Vagina (tissue), 2 donors: ENCODE measurements at places on chromosomes 12 and 14.

DNA sequence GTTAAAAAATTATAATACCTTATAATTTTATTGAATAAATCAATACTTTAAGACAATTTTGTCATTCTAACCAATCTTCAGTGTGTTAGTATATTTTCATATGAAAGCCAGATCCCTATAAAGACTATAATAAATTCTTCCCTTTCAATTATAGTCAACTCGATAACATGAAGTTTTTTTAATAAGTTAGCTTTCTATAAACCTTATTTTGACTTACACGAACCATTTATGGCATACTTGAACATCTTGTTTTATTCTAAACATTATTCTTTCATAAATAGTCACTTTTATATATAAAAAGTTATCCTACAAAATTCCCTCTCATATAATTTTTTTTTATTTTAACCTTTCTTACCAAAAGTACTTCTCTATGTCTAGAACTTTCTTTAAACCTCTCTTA, 1002.3 kb downstream of the TMEM121 start:
- H3K4me3 ChIP-seq, result no peak overlapping the region
- no peaks in the 10 kb centered on the region for H3K27me3 ChIP-seq
- no peak for DNase-seq

- H3K4me3 ChIP-seq, result no peak overlapping the region
- H3K27me3 ChIP-seq, result no peaks in the 10 kb centered on the region
- H3K4me1 ChIP-seq, result peaks cover 5% of the 10 kb centered on the region
- no peak overlapping the region for H3K27ac ChIP-seq
Observed at GRCh38 chr12:3061059-3061458, 16.1 kb upstream of the TSPAN9 start.

- H3K27ac ChIP-seq, result no peak overlapping the region
- H3K4me3 ChIP-seq, result no peak overlapping the region
- H3K27me3 ChIP-seq, result no peaks in the 10 kb centered on the region
- no peaks in the 10 kb centered on the region for H3K36me3 ChIP-seq
Observed at GRCh38 chr12:93459097-93459496, 8.2 kb upstream of the MRPL42 start.

DNA sequence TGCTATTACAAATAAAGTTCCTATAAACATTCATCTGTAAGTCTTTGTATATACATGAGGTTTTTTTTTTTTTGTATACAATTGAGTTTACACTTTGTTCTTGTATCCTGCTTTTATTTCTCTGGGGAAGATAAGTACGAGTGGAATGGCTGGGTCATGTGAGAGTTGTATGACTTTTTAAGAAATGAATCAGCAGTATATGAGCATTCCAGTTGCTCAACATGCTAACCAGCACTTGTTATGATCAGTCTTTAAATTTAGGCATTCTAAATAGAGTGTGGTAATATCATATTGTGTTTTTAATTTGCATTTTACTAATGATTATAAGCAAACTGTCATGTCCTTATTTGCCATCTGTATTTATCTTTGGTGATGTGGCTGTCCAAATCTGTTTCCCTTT, 44.7 kb upstream of the AMIGO2 start:
- no peaks in the 10 kb centered on the region for H3K36me3 ChIP-seq
- H3K27ac ChIP-seq, result no peak overlapping the region
- H3K4me3 ChIP-seq, result no peak overlapping the region

GRCh38 chr12:104769144-104769561, 188.9 kb downstream of the SLC41A2 start:
- DNase-seq, result no peak
- H3K27me3 ChIP-seq, result no peaks in the 10 kb centered on the region
- no peak overlapping the region for H3K27ac ChIP-seq
- no peaks in the 10 kb centered on the region for H3K36me3 ChIP-seq

DNA sequence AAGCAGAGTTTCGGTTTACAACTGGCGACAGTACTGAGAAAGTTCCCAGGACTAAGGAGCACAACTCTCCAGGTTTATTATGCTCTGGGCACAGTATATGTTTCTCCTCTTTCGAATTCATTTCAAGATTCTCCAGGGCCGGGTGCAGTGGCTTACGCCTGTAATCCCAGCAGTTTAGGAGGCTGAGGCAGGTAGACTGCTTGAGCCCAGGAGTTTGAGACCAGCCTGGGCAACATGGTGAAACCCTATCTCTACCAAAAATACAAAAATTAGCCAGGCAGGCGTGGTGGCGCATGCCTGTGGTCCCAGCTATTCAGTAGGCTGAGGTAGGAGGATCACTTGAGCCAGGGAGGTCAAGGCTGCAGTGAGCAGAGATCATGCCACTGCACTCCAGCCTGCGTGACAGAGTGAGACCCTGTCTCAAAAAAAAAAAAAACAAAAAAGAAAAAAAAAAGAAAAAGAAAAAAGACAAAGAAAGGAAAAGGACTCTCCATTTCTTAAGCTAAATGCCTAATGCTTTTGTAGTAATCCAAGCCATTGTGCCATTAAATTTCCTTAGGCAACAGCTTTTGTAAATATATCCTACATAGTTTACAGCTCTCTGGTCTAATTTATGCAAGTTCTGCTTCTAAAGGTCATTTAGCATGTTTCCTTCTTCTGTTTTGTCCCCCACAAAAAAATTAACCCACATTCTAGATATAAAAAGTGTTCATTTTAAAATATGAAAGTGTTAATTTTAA, 34.8 kb downstream of the ATL1 start:
- H3K4me1 ChIP-seq, result no peaks in the 10 kb centered on the region
- no peaks in the 10 kb centered on the region for H3K36me3 ChIP-seq
- DNase-seq, result no peak
- no peak overlapping the region for H3K27ac ChIP-seq
- H3K4me3 ChIP-seq, result no peak overlapping the region
